ENCODE measurements at places on chromosomes 6 and 20. TPM values are rescaled to one million over a fixed set of nuclear protein-coding genes. Genes with fewer than 3 reads are reported as not detected.

PACRG gene
- 1.8 TPM for total RNA-seq

ADTRP gene
- total RNA-seq: 0.22 TPM

BPIFB4 gene
- total RNA-seq: 0.09 TPM

BCAS1 gene
- total RNA-seq: 2.6 TPM

Data from muscle of leg (tissue), 16 donors.